ENCODE measurements at places on chromosomes 1 and 21.

- DNase-seq: no peak
Observed at GRCh38 chr1:235913311-235913710, 46.6 kb upstream of the LYST start.

DNA sequence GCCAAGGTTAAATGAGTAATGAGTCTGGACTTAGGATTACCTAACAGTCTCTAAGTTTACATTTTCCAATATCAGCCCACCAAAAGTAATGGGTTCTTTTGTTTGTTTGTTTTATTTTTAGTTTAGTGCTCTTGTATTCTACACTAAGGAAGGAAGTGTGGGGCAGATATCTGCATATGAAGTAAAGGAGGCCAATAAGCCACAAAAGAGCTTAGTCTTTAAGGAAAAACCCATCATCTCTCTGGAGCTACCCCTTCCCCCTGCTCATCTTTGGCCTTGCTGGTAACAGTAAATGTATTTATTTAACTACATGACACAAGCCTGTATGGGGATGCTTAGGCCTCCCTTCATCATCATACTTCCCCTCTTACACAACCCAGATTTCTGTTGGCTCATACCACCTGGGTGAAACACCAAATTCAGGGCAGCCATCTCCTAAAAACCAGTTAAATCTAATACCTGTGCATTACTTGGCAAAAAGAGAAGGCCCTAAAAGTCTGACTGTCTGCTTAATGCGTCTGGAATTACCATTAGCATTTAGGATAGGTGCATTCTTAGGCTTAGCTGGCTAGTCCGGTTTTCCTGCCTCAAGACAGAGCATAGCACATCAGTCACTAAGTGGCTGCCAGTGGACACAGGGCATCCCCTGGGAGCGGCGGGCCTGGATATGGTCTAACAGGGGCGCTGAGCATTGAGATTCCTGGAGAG is 96.8 kb upstream of the ADGRL2 start:
- no peak for DNase-seq

DNA sequence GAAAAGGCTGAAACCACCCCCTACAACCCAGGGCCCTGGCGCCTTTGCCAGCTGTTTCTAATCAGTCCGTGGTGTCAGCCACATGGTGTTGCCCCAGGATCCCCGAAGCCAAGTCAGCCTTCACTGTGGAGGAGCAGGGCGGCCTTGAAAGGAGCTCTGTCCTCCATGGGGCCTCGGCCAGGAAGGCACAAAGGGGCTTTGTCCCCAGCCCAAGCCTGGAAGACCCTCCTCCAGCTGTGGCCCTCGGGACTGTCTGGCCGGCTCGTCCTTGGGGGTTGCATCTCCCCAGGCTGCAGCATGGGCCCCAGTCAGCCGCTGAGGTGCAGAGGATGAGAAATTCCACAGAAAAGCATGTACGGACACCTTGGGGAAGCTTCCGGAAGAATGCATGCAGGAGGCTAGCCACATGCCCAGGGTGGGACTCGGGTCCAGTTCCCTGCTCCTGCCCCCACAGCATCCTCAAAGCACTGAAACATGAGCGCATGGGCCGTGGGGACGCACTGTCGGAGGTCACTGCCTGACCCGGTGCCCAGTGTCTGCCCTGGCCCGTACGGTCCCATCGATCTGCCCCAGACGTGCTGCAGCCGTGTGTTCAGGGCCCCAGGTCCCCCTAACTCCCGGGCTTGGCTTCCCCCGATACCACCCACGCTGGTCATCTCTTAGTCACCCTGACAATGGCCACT is 38.6 kb upstream of the POFUT2 start:
- DNase-seq: peak; percentile 58

DNA sequence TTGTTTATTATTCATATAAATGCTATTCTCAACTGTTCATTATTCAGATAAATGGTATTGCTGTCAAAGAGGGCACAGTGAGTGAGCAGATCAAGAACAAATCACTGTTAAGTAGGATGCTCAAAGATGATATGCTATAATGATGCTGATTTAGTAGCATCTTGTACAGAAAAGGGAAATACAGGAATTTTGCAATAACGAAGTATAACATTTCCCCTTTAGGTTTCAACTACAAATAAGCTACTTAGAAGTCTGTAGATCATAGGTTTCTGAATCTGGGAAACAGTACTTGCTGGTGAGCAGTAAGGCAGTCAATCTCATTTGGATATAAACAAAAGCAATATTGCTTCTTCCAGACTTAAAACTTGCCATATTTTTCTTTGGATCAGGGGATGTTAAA is 27.3 kb upstream of the RCOR3 start:
- DNase-seq: no peak

DNA sequence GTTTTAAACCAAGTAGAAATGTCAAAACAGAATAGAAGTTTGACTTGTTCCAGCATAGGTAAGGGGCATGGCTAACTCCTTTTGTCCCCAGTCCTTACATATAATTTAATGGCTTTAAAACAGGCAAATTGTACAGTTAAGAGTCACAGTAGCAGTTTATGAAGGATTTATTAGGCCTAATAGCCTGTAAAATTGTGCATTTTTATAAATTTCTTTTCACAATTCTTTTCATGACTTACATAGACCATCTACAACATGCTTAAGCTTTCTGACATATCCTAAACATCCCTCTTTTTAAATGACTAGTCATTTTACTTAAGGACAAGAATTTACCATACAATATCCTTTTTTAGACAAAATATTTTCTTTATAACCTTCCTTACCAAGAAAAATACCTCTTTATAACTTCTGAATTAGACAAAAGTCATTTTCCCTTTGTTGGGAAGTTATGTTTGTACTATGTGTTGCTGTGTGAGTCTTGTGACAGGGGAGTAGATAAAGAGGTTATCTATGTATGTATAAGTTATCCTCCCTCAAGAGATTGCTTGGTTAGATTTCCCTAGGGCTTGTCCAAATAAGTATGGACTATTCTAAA is 34.5 kb upstream of the SLC5A9 start:
- no peak for DNase-seq

GRCh38 chr1:30028283-30028682 is 695.1 kb downstream of the MATN1 start:
- no peak for DNase-seq

- no peak for DNase-seq
Observed at GRCh38 chr1:40153073-40153770, 8.0 kb upstream of the RLF start.

- peak; percentile 71 for DNase-seq
Observed at GRCh38 chr1:23466423-23466989, 17.5 kb downstream of the ASAP3 start.

- DNase-seq: no peak
Observed at GRCh38 chr21:45064618-45065399, 9.6 kb upstream of the ADARB1 start.

- no peak for DNase-seq
Observed at GRCh38 chr1:77783141-77783540, 3.7 kb downstream of the MIGA1 start.

DNA sequence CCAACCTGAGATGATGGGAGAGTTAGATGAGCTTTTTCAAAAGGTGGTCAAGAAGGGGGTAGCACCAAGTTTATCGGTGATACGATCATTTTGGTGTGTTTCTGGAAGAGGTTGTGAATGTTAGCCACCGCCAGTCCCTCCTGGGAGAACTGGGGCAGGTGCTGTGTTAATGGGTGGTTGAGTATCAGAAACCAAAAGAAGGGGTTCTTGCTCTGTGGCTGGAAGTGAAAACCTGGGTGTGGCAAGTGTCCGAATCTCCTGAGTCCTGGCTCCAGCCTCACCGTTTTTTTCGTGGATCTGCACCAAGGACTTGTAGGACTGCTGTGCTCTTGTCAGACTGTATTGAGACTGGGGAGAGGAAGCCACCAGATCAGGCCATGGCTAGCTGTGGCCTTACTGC is 7.8 kb downstream of the UBE2Q1 start:
- no peak for DNase-seq

DNA sequence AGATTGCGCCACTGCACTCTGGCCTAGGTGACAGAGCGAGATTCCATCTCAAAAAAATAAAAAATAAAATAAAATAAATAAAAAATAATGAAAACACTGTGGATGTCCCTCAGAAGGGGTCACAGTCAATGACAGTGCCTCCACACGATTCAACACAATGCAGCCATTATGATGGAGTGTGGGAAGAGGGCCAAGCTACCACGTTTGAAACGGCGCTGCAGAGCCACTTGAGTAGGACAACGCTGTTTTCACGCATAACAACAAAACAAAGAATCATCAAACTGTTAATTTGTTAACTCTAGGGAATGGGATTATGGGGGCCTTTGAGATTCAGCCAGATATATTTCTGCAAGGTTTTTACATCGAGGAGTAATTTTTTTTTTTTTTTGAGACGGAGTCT is 36.5 kb downstream of the NKAIN1 start:
- peak; percentile 68 for DNase-seq

- no peak for DNase-seq
Observed at GRCh38 chr1:219045246-219045645, 128.4 kb upstream of the LYPLAL1 start.

- DNase-seq: no peak
Observed at GRCh38 chr1:119783354-119784185, 14.9 kb upstream of the HMGCS2 start.

GRCh38 chr1:14136152-14136763 is 436.3 kb downstream of the PRDM2 start:
- no peak for DNase-seq

- DNase-seq: no peak
Observed at GRCh38 chr1:57741521-57741920, 317.7 kb upstream of the DAB1 start.
